ENCODE measurements at places on chromosomes 7 and 10.

DNA sequence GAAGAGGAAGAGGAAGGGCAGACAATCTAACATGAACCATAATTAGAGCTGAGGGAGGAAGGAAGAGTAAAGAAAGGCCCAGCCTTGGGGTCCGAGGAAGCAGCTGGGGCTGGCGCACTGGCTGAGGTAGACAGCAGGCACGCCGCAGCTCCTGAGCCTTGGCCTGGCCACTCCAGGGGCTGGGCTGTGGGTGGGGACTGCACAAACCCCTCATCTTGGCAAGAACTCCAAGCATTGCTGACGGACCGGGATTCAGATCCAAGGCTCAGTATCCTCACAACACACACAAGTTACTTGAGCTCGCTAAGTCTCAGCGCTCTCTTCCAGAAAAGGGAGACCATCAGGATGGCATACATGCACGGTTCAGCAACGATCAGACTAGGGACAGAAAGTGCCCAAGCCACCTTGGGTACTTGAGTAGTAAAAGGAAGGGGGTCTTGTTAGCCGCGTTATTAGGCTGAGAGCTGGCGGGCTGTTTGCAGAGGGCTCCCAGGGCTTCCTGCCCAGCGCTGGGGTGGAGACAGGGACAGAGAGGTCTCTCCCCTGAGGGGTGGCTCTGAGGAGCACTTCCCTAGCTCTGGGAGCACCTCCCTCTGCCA, 4.5 kb downstream of the TNS3 start:
- no peak for DNase-seq

- no peak for DNase-seq
Measured at GRCh38 chr10:72567421-72567820, 58.5 kb downstream of the MICU1 start.

DNA sequence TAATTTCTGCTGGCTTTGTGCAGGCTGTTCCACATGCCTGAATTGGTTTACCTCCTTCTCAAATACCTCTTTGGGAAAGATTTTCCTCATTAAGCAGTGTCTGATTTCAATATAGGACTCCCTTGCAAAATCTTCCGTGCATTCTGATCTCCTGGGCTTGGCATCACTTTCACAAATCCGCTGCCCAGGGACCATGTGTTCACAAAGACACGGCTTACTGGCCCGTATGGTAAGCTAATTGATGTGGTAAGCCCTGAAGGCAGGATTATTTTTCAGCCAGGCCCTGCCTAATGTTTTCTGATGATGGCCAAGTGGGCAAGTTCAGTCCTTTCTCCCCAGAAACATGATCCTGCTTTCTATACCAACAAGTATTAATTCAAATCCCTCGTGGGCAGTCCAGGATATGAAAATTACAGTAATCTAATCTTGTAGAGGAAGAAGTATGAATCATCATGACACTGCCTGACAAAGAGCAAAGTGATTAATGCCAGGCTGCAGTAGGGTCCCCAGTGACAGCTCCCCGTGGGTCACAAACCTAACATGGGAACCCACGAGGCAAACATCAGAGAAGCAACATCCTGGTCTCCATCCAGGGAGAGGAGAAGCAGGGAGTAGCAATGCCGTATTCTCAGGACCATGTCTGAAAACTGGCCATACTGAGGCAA, 11.6 kb upstream of the SVIL start:
- DNase-seq: no peak

DNA sequence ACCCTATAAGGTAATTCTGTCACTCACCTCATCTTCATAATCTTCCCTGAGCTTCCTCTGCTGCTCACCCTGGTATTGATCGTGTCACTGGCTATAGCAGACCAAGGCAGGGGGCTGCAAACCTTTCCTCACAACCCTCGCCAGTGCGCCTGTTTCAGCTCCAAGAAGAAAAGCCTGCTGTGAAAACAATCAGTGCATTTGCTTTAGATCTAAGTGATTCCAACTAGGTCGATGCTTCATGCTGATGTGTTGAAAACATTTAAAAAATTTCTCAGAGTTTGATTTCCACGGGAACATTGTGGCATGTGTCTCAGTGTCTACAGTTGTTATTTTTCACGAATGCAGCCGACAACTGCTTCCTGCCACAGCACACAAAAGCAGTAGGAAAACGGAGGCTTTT, 27.3 kb downstream of the POU6F2 start:
- DNase-seq: no peak

DNA sequence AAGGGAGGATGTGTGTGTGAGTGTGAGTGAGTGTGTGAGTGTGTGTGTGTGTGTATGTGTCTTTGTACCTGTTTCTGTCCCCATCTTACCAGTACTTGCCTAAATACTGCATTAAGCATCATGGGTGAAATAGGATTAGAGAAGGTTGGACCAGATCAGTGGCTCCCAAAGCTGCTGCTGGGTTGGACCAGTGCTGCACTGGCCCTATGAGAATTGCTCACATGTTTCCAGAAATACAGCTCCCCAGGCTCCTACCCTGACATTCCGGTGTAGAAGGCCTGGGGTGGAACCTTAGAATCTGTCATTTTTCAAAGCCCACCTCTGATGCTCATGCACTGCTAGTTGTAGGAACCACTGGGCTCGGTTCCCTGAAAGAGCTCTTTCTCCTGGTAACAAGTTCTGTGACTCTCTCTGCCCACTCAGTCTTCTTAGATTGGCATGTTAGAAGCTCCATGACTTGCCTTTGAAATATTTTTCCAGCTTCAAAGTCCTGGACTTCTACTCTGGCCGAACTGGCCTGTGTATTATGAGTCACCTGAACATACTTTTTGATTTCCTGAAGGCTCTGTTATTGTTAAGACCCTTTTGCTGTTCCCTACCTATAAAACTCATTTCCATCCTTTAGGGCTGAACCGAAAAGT, 224.7 kb downstream of the CUX1 start:
- no peak for DNase-seq

GRCh38 chr10:45433716-45434469, 59.9 kb downstream of the ALOX5 start:
- peak; percentile 30 for DNase-seq

- no peak for DNase-seq
Measured at GRCh38 chr7:491958-492713, 27.5 kb downstream of the PDGFA start.

DNA sequence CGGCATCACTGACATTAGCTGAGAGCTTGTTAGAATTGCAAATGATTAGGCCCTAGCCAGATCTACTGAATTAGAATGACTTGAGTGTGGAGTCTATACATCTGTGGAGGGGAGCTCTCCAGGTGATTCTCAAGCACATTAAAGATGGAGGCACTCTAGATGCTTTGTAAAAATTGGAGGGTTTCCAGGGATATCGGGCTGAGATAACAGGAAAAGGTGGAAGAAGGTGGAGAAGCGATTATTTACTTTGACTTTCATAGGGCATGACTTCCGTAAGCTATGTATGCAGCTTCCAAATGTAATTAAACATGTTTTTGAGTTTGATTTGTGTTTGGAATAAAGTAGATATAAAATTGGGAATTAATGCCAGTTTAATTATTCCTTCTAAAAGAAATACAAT, 235.0 kb upstream of the PTN start:
- no peak for DNase-seq

- DNase-seq: no peak
Measured at GRCh38 chr7:129101746-129102145, 42.8 kb upstream of the TSPAN33 start.

DNA sequence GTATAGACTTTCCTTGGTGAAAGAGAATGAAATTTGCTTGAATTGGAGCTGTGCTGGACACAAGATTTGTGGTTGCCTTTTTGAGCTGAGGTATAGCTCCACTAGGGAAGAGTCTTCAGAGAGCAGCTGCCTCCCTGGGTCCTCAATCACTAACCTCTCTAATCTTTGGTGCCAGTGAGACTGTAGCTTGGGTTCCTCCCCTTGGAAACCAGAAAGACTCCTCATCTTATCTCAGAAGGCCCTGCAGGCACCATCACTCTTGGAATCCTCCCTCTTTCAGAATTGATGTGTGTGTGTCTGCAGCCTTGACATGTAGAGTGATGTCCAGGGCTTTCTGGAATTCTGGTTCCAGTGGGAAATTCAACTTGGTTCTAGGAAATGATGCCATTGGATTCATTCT, 426.5 kb downstream of the RPS24 start:
- no peak for DNase-seq

GRCh38 chr10:78634835-78635234, 433.9 kb upstream of the ZMIZ1 start:
- no peak for DNase-seq

DNA sequence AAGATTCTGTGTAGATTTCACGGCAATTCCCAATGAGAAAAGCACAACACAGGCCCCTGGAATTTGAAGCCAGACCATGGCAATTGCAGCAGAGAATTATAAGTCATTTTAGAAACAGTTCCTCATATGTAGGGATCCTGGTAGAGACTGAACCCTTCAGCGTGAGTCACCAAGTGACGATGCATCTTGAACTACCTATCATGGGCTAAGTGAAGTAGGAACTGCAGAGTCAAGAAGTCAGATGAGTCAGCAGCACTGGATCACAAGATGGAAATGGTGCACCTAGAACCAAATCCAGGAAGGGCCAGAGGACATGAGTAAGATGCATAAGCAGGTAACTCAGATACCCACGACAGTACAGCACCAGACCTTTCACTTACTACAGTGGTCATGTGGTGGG, 140.0 kb upstream of the TPK1 start:
- no peak for DNase-seq

- DNase-seq: no peak
Measured at GRCh38 chr10:73039635-73040034, 57.0 kb downstream of the P4HA1 start.

- DNase-seq: no peak
Measured at GRCh38 chr10:116771101-116771958, 29.0 kb upstream of the HSPA12A start.

DNA sequence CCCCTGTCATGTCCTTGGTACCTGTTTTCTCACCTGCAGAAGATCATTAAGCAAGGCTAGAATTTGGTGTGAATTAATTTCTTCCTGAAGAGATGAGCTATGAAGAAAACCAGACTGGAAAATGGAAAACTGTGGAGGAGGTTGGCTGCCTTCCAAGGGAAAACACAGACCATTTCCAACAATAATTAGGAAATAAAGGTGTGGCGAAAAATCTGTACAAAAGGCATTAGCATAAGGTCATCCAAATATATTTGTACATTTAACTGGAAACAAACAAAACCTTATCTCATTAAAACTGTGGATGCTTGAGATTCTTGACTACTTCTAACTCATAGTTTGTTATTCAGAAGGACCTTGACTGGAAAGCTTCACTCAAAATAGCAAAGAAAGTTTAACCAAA, 1.7 kb downstream of the STN1 start:
- no peak for DNase-seq

GRCh38 chr7:1427064-1427657, 32.1 kb downstream of the MICALL2 start:
- DNase-seq: no peak

DNA sequence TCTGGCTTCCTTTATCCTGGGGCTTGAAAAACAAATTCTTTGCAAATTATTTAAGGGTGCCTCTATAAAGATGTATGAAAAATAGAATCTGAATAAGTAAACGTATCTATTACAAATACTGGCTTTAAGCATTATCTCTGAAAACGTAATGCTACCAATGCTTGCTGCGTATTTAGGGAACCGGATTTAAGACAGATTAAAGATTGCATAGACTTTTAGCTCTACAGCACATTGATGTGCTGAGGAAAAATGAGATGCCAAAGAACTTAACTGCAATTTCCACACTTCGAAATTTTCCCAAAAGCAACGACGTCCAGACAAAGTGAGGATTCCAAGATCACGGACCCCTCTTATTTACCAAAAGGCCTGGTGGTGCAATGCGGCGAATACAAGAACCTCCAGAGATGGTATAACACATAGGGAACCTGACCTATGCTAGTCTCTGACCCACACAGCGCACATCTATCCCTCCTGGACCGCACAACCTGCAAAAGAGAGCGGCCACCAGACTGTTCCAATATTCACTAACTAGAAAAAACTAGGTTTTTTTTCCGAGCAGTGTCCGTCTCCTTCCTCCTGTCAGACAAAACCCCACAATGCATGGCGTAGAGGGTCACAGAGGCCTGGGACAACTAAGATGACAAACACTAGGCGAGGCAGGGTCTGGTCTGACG, 34.3 kb upstream of the PHF14 start:
- DNase-seq: no peak

DNA sequence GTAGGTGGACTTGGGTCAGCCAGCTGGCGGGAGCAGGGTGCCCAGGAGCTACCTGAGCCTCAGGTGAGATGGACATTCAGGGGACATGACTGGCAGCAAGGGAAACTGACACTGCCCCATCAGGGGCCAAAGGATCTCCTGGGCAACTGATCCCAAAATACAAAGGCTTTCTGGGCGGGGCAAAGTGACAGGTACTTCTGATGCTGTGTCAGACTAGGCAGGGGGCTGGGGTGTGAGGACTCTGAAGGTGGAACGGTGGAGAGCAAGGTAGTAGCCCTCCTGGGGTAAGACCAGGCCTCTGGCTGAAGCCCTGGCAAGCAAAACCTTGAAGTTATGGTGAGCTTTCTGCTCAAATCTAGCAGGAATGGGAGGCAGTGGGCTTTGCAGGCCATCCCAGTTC, 4.4 kb downstream of the OPN4 start:
- DNase-seq: no peak

- no peak for DNase-seq
Measured at GRCh38 chr10:34650156-34650555, 164.9 kb downstream of the PARD3 start.

DNA sequence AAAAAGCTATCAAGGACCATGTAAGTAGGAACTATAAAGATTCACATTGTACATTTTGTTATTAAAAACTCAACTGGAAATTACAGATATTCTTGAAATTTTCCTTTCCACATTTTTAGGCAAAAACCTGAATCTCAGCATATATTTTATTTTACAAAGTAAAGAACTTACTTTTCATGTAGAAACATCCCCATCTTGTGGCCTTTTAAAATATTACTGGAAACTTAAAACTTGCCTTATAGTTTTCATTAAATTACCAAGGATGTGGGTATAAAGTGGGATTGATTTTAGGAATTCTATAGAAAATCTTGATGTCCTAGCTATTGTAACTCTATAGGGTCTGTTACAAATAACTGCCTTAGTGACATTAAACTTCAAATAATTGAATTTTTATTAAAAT, 10.6 kb downstream of the DBF4 start:
- peak; percentile 8 for DNase-seq

- no peak for DNase-seq
Measured at GRCh38 chr10:97144297-97144696, 41.5 kb downstream of the SLIT1 start.

DNA sequence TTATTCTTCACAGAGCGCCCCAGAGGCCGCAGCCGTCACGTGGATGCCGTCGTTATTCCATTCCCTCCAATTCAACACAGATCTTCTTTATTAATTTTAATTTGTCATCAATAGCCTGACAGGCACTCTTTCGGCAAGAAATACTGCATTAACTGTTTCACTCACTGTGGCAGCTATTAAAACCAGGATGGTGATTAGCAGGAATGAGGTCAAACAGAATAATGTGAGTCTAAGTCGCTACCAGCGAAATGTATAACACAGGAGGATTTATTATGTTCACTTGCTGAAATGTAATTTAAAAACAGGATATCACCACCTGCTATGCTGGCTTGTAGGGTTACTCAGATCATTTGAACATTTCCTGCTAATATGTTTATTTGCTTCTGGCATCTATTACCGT, 74.2 kb upstream of the MGMT start:
- DNase-seq: no peak
